ENCODE measurements at places on chromosomes 5 and 9.
A peak's percentile ranks its signal among the peaks of the same experiment; 100 is the strongest.

DNA sequence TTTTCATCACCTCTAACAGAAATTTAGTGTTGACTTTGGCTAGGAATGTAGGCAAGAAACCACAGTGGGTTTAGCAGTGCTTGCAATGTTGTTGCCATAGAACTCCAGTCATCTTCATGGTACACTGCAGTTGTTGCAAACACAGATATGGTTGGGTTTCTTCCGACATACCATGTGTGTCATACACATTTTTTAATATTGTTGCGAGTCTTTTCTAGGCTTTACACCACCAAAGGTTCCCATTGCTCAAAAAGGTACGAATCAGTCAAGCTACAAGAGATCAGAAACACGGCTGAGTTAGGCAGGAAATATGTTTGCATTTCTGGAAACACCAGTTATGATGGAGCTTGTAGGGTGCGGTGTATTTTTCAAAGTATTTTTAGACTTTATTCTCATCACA, 172.4 kb downstream of the SYK start:
- no peak for DNase-seq

- no peak for DNase-seq
These were observed 144.1 kb upstream of the ACOT12 start for GRCh38 chr5:81537905-81538547.

DNA sequence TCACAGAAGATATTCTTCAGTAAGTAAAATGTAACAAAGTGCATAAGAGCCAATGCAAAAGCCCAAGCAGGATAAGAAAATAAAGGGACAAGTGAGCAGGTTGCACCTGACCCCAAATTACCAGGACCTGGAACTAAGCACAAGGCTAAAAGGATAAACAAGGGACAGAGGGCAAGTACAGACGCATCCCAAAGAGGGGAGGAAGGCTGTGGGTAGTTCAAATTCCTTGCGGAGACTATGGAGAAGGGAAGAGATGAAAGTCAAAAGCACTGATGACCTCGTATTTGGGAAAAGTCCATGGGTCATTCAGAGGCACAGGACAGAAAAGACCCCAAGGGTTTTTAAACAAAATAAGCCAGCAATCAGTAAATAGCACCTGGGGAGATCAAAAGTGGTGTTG, 11.8 kb downstream of the ELAVL2 start:
- no peak for DNase-seq

- DNase-seq: no peak
These were observed 139.7 kb upstream of the RUSC2 start for GRCh38 chr9:35350212-35350611.

DNA sequence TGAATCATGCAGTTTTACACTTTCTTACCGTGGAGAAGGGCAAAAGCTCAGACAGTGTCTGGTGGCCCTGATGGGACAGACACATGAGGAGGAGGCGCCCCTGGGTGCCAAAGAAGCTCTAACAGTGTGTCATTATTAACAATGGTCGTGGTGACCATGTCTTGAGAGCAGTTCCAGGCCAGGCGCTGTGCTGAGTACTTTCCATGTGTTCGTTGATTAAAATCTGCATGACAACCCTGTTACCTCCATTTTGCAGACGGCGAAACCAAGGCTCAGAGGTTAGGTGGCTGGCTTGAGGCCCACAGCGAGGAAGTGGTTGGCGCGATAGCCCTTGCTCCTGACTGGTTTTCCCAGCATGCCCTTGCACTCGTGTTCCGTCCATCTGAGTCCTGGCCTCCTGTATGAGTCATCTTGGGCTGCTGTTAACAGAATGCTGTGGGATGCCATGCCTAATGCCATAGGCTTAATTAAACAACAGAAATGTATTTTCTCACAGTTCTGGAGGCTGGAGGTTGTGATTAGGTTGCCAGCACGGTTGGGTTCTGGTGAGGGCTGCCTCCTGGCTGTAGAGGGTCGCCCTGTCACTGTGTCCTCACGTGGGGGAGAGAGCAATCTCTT, 92.0 kb downstream of the AMBP start:
- peak; percentile 25 for DNase-seq

DNA sequence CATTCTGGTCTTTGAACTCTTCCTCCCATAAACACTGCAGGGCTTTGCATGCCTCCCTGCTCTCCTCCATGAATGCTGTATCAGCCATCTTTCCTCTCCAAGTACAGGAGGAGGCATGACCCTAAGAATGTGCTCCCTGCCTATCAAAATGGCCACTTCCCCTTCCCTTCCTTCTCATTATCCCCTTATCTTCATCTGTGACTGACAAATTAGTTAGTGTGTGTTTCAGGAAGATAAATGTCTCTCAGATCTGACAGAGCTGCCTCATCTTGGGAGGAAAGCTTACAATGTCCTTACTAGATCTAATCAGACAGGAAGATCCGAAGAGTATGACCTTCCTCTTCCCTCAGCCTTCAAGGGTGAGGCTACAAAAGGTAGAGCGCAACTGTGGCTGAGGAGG, 46.2 kb downstream of the TLR4 start:
- DNase-seq: no peak

- DNase-seq: peak; percentile 32
These were observed 16.8 kb upstream of the PRLR start for GRCh38 chr5:35246900-35247647.

GRCh38 chr9:95511952-95512708, 4.6 kb downstream of the PTCH1 start:
- DNase-seq: no peak

DNA sequence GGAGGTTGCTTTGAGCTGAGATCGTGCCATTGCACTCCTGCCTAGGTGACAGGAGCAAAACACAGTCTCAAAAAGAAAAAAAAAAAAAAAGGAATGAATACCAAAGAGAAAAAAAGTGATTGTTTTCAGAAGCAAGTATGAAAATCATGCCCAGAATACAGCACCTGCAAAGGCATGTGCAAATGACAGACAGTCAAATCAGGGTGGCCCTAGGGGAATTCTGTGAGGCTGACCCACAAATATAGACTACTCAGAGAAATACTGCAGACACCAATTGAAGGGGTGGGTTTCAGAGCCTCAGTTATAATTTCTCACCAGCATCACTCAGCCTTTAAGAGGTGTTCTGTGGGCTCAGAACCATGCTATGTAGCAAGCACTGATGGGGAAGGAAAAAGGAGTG, 28.6 kb downstream of the DCAF12 start:
- DNase-seq: no peak

- DNase-seq: peak; percentile 27
These were observed 58.0 kb downstream of the ADAMTS16 start for GRCh38 chr5:5198135-5198534.

- no peak for DNase-seq
These were observed 83.2 kb upstream of the NREP start for GRCh38 chr5:111840036-111840674.

All from fibroblast of mammary gland (primary cell).